Esophagus squamous epithelium (tissue), 5 donors: ENCODE measurements at places on chromosomes 2 and 18. TPM values are rescaled to one million over a fixed set of nuclear protein-coding genes. Genes with fewer than 3 reads are reported as not detected.

ANKRD30B gene
- not detected for total RNA-seq

DSG2 gene
- 9.9 TPM for total RNA-seq

CPLX4 gene
- total RNA-seq: not detected

ANKRD62 gene
- 0.27 TPM for total RNA-seq

IL37 gene
- total RNA-seq: not detected

SERPINB8 gene
- total RNA-seq: 17.7 TPM

C2orf72 gene
- 0.21 TPM for total RNA-seq
